ENCODE measurements at places on chromosomes 5 and 9.

DNA sequence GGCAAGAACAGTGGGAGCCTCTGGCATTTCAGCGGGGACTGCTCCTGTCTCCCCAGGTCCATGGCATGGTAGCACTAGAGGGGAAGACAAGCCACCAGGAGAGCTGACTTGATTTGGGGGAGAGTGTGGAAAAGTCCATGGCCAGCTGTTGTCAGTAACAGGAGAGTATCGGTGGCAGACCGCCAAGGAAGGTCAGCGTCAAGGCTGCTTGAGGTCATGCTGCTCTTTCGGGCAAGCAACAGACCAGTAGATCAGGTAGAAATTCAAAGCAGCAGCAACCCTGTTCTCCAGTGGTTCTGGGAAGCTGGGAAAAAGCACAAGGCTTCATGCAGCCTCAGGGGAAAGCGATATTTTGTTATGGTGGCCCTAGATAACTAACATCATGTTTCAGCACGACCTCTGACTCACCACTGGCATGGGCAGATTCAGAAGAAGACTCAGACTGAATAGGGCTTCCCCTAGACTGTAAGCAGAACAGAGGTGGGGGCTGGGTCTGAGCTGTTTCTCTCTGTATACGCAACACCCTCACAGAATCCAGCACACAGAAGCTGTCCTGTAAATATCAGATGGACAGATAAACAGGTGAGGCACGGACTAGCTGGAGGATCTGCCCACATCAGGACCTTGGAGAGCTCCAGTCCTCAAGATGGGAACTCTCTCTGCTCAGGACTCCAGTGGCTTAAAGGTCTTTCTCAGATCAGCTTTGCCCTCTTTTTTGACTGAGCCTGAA, 35.2 kb upstream of the PLEKHG4B start:
- DNase-seq: peak; percentile 65

DNA sequence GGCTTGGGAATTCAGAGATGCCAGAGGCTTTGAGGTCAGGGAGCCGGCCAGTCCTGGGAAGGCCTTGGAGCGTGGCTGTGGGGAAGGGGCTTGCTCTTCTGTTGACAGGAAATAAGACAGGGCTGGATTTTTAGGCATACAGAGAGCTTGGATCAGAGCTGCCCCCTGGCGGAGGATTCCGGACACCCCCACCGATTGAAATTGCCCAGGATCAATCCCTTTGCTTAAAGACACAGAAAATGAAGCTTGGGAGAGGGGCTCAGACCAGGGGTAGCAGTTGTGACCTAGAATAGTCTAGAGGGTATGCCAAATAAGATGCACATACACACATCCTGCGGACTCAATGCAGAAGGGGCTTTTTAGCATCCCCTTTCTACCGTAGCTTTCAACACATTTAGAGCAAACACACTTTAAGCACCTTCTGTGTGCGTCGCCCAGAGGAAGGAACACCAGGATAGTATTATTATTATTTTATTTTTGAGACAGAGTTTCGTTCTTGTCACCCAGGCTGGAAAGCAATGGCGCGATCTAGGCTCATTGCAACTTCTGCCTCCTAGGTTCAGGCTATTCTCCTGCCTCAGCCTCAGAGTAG, 1.7 kb upstream of the NTMT1 start:
- DNase-seq: no peak

DNA sequence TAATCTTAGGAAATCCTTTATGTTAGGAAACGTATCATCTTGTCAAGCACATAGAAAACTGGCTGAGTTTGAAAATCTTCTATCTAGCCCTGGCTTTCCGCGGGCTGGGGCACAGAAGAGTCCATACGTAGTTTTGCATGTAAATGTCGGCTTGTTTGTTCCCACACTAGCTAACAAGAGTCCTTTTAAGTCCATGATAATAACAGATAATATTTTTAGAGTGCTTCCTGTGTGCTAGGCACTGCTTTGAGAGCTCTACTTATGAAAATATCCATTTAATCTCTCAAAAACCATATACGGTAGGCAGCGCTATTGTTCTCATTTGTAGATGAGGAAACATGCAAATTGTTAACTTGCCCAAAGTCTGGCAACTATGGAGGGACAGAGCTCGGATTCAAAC, 40.5 kb downstream of the FYB1 start:
- DNase-seq: no peak

GRCh38 chr5:79540939-79541338, 27.0 kb upstream of the HOMER1 start:
- DNase-seq: no peak

DNA sequence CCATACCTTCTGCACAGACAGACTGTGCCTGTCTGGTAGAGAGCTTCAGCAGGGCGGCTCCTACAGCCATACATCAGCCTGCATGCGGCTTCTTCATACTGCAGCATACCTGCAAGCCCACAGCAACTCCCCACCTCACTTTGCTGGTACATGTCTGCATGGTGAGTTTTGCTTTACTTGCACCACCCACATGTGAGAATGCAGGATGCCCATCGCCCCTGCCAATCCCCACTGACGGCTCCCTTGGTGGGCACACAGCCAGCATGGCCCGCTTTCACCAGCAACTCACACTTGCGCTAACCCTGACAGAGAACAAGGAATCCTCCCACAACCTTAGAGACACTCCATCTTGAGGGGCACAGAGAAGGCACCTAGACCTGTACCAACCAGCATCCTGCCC, 114.9 kb downstream of the DTWD2 start:
- no peak for DNase-seq

DNA sequence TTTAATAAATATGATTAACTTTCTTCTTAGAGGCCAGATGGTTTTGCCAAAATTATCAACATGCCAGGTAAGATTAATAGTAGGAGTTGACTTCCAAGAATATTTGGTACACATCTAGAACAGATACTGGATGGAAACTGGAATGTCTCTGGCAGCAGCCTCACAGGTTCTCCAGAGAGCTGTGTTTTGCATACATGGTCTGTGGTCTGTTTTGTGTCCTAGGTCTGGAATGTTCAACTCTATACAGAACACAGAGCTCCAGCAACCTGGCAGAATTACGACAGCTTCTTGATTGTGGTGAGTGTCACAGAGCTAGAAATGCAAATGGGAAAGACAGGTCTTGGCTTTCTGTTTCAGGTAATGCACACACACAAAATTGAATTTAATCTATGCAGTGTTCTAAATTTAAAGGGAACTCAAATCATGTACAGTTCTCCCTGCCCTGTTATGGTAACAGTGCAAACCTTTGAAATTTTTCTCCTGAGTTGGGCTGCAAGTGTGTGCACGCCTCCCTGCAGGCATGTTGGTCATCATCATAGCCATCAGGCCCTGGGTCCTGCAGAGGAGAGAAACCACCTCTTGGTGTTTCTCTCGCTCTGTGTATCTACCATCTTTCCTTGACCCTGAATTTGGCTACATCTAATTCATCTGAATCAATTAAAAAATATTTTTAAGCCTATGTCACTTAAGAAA, 58.3 kb downstream of the PIK3R1 start:
- DNase-seq: no peak

DNA sequence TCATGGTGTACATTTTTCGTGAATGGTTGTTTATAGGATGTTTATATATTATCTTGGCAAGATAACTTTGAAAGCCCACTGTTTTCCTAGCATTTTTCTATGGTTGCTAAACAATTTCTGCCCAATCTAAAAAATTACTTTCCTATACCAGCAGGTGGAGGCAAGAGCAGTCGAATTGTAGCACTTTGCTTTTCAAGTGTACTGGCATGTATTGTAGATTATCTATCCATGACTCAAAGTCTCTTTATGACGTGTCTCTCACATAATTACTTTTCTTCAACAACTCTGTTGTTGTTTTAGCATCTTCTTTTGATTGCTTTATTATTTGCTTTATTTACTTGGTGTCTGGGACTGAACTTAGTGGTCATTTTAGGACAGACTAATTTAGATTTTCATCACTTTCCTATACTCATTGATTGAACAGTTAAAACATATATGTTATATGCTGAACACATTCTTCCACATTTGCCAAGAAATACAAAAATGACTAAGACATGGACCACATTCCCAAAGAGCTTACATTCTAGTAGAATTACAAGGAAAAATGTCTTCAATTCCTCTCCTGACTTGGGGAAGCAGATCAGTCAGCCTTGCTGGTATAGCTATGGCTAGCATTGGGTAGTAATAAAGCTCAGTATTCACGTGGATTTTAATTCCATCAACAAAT, 20.7 kb downstream of the NLN start:
- DNase-seq: no peak

DNA sequence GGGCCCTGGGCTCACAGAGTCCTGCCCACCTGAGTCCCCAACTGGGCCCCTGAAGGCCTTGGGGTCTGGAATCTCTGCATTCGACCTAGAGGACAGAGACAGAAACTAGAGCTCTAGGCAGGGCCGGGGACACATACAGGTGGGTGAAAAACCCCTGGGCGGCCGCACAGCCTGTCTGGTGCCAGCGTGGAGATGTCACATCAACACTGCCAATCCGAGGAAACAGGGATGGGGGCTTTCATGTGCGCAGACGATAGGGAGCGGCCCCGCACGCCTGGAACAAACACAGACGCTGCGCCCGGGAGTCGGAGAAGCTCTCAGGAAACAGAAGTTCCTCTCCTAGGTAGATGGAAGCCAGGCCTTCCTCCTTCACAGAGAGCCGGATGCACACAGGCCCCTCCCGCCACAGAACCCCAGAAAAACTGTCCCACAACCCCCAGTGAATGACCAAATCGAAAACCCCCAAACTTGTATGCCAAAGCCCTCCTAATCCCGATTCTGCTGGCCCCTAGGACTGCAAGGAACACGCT, 1.8 kb downstream of the GRM6 start:
- no peak for DNase-seq

DNA sequence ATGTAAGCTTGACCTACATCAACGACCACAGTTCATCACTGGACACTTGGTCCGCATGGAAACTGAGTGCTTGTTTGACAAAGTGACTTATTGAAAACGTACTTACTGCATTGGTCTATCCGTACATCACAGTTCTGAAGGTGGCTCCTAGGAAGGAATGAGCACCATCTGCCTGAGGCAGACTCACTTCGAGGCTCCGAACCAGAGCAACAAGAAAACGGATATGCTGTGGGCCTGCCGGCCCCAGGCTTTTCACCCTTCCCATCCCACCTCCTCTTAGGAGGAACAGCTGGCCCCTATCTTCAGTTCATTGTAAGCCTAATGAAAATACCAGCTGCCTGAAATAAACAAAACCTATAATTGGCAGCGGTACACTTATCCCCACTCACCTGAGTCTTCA, 67.2 kb upstream of the TSLP start:
- DNase-seq: no peak

DNA sequence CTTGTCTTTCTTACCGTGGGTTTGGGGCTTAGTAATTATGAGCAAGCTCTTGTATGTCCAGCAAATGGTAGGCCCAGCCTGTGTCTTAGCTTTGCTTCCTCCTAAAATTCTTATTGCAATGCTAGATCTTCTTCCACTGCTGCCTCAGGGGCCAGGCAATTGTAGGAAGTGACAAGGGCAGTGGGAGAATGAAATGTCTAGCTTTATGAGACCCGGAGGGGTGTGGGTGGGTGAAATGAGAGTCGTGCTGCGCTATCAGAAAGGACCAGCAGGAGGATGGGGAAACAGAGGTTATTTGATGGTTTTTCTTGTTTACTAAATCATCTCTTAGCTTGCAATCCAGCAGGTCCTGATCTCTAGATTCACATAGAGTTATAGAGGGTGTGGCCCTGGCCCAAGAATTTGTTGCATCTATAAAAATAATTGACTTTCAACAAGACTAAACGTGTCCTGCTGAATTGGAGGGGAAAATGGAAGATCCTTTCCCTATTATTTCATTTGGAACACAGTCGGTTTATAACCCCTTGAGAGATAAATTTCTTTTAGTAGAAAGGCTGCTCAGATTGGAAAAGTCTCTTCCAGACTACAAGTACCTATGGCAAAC, 43.7 kb downstream of the ZNF366 start:
- DNase-seq: no peak

DNA sequence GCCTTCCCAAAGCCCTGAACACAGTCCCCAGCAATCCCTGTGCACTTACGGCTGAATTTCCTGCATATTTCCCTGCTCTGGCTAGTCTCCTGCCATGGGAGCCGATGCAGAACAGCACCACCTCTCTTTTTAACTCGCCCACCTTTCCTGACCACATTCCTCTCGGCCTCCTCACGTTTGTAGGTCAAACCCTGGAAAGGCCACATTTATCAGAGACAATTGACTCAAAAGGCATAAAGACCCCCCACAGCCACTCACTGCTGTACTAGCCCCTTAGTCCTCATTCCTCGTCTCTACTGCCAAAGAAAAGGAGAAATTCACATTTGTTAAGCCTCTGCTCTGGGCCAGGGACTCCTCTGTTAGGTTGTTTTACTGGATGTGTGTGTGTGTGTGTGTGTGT, 43.6 kb downstream of the ENC1 start:
- no peak for DNase-seq

- no peak for DNase-seq
Observed at GRCh38 chr5:151923866-151924476, 680 bp downstream of the GLRA1 start.

DNA sequence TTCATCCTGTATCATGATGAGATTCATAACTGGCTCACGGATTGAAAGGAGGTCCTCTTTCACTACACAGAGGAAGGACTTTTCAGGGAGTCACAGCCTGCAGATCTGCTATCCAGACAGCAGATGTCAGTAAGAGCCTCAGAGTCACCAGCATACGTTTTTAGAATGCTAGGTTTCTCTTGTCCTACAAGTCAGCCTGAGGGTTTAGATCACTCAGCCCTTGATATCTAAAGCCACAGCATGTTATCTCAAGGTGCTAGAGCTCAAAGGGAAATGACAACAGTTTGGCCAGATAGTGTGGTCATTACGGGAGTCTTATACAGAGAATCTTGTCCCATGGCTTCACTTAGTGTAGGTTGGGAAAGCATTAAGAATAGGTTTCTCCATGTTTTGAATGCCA, 30.9 kb upstream of the SLC46A2 start:
- no peak for DNase-seq

Measured in renal cortex interstitium (tissue), 15 donors.